ENCODE measurements at places on chromosomes 7 and 10.

- DNase-seq, result no peak
Observed at GRCh38 chr10:93376372-93377293, 105.5 kb downstream of the MYOF start.

DNA sequence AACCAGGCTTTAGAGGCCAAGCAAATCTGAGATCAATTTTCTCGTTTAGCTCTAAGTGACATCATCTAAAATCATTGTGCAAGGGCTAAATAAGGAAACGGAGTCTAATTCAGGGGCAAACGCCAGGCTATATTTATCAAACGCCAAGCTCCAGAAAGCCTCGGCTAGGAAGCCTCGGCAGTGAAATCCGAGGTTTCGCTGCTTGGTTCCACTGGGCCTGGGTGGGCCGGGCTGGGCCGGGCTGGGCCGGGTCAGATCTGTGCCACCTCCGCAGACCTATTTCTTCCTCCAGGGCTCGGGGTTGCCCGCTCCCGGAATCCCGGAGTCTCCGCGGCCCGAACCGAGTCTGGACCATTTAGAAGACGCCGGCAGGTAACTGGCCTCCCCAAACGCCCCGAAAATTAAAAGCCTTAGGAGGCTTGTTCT, 459 bp upstream of the FEZF1 start:
- no peak for DNase-seq

- DNase-seq, result no peak
Observed at GRCh38 chr10:122021828-122022227, 32.9 kb downstream of the TACC2 start.

- no peak for DNase-seq
Observed at GRCh38 chr10:117162093-117163060, 24.3 kb upstream of the VAX1 start.

- no peak for DNase-seq
Observed at GRCh38 chr10:96591946-96592345, 5.1 kb upstream of the TM9SF3 start.

- no peak for DNase-seq
Observed at GRCh38 chr10:30903397-30904138, 128.1 kb downstream of the ZNF438 start.

- DNase-seq, result no peak
Observed at GRCh38 chr7:103962070-103962469, 27.4 kb downstream of the RELN start.

DNA sequence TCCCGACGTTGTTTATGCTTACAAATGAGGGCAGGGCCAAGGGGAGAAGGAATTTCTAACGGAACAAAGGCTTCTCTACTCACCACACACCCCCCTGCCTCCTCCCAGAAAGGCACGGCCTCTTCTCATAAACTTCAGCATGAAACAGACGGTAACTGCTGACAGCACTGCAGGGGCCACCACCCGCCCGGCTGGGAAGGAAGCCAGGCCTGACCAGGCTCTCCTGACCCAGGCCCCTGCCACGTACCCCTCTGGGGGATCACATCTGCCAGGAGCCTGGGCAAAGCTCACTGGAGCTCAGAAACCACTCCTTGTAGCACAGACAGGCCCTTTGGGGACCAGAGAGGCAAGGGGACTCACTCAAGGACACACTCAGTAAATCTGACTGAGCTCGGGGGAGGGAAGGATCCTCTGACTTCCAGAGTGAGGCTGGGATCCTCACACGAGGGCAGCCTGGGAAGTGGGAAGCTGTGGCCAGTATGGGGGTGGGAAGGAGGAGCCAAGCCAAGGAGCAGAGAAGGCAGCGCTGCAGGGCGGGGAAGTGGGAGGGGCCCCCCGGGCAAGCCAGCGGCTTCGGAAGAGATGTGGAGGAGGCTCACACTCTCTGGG, 46.1 kb downstream of the ZCCHC24 start:
- DNase-seq, result no peak

- no peak for DNase-seq
Observed at GRCh38 chr10:20343036-20343435, 526.8 kb downstream of the PLXDC2 start.

- DNase-seq, result no peak
Observed at GRCh38 chr7:21544715-21545114, 1.9 kb downstream of the DNAH11 start.

DNA sequence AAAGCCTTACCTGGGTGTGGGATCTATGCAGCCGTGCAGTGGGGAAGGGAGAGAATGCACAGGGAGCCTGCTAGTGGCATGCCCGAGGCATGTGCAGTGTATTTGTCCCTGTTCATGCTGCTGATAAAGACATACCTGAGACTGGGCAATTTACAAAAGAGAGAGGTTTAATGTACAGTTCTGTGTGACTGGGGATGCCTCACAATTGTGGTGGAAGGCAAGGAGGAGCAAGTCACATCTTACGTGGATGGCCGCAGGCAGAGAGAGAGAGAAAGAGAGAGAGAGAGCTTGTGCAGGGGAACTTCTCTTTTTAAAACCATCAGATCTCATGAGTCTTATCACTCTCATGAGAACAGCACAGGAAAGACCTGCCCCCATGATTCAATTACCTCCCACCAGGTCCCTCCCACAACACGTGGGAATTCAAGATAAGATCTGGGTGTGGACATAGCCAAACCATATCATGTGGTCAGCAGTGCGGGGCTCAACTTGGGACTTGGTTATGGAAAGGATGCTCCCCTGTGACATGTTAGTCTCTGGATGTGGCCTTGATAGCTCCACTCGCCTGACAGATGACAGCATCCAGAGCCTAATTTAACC, 128.9 kb downstream of the DOCK1 start:
- DNase-seq, result no peak

GRCh38 chr10:117663750-117664149, 121.2 kb downstream of the EMX2 start:
- no peak for DNase-seq
